Activated CD4-positive, alpha-beta T cell treated with anti-CD3 and anti-CD28 coated beads, Interleukin-2, amount 50 U/mL, for 4 hours (primary cell): ENCODE measurements at places on chromosomes 3 and 15.
A peak's percentile ranks its signal among the peaks of the same experiment; 100 is the strongest.

DNA sequence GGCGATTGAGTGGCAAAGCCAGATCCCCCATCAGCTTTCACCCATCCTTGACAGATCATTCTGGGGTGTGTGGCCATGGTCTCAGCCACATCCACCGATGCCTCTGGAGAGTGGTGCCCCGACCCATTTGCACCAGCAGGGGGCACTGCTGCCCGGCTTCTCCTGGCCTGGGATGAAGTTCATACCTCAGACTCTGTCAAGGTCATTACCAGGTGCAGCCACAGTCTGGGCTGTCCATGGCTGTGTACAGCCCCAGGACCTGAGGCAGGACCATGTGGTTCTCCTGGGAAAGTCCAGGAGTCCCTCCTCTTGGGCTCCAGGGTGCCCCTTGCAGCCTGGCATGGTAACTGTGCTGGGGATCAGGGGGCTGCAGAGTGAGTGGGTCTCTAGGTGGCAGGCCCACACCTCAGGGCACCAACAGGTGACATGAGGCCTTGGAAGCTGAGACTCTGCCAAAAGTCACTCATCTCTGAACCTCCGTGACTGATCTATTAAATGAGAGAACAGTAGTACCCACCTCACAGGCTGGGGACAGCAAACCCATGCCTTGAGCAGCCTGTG, 67.2 kb downstream of the CACNA2D2 start:
- peak; percentile 67 for DNase-seq

DNA sequence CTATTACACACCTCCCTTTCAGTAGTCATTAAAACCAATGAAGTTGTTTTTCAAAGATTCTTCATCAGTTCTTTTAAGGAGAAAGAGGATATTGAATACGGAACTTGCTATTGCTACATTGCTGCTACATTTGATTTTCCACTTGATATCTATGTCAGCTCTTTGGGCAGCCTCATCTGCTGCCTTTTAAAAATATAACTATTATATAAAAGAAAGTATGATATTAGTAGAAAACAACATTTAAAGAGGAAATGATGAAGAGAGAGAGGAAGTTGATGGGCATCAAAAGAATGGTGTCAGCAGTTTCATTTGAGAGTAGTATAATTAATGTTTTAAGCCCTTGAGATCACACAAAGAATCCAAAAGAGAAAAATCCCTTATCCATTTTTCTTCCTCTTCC, 171.4 kb downstream of the NFKBIZ start:
- DNase-seq: no peak

- no peak for DNase-seq
Measured at GRCh38 chr3:160286231-160286630, 61.0 kb downstream of the C3orf80 start.

GRCh38 chr3:163773136-163773535, 1305.2 kb downstream of the SI start:
- no peak for DNase-seq

- no peak for DNase-seq
Measured at GRCh38 chr15:91942720-91943394, 89.3 kb downstream of the SLCO3A1 start.

- no peak for DNase-seq
Measured at GRCh38 chr15:39283531-39283930, 297.3 kb upstream of the THBS1 start.

- DNase-seq: no peak
Measured at GRCh38 chr3:71499227-71499876, 84.2 kb downstream of the FOXP1 start.

DNA sequence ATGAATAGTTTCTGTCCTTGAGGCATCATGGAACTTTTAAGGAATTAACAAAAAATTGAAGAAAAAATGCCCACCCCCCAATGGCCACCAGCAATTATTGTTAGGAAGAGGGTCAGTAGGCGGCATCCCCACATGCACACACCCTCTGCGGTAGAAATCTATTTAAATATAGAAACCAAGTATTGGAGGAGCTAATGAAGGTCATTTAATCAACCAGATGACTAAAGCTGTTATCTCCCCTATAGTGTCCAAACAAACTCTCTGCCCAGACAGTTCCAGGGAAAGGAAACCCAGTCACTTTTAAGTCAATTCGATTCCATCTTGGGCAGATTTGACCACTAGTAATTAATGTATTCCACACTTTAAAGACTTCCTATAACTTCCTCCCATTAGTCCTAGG, 47.1 kb downstream of the DGKG start:
- DNase-seq: no peak

DNA sequence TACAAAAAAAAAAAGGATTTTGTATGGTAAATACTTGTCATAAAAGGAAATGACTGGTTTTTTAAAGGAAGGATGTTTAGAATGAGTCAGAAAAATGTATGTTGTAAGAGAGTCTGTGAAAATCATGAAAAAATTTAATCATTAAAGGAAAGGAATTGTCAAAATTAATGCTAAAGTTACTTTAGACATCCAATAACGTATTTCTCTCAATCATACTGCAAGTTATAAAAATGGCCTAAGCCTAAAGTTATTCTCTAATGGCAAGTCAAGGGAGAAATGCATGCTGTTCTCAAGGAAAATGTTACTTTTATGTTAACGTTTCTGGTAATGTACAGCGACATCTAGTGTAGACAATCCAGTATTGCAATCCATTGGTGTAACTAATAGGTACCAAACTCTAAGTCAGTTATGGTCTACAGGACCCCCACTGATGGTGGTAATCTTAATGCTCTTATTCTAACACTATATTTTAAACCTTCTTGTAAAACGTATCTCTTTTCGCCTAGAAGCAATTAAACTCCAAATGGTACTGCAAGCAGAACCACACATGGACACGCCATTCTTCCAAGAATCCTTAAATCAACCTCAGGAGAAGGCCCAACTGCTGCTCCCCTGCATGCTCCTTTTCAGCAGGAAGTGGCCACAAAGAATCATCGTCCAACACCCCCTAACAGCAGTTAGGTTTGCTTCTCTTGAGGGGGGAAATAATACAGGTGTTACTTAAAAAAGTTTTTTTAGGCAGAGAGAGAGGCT, 35.2 kb downstream of the NCEH1 start:
- no peak for DNase-seq

DNA sequence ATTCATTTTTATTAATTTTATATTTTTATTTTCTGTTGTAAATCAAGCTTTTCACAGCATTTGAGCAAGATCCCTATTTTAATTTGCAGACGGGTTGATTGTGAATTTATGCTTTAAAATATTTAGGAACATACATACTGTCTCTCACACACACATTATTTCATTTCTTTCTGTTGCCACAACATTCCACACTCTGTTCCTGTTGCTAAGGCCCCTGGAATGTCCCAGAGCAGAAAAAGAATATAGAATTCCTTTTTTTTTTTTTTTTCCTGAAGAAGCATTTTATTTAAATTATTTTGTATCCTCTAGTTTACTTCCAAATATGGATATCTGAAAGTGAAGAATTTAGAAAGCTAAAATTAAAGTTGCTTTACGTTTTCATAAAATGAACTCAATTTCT, 36.8 kb upstream of the SCAANT1 start:
- no peak for DNase-seq

GRCh38 chr3:139538733-139539132, 809 bp downstream of the RBP1 start:
- DNase-seq: no peak

DNA sequence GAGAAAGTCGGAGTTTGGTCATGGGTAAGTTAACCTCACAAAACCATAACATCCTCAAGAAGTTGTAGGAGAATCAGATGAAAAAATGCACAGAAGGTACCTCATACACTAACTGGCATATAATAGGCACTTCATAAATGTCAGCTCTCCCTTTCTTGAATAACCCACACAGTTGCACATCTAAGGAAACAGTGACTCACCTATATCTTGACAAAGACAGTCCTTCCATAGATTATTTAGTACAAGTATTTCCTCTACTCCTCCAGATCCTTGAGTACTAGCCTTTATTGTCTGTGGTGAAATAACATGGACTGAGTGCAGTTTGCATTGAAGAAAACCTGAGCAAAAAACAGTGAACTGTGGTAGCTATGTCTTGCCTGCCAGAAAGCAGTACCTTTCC, 46.6 kb downstream of the MAGI1 start:
- DNase-seq: no peak

GRCh38 chr3:127426444-127427153, 138.8 kb upstream of the PRR20G start:
- DNase-seq: no peak

DNA sequence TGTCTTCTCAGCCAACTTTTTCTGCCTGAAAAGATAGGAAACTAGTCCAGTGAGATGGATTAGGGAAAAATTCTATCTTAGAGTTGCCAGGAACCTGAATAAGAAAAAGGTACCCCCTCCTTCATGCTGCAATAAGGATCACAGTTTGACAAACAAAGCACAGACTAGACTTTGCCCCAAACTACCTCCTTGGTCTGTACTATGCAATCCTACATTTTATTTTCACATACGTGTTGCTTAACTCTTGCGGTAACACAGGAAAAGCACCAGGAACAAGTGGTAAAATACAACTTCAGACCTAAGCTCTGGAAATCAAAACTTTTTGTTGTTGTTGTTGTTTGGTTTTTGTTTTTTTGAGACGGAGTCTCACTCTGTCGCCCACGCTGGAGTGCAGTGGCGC, 11.3 kb upstream of the IL12A start:
- DNase-seq: no peak

GRCh38 chr3:151816091-151816604, 2.2 kb downstream of the AADAC start:
- no peak for DNase-seq

DNA sequence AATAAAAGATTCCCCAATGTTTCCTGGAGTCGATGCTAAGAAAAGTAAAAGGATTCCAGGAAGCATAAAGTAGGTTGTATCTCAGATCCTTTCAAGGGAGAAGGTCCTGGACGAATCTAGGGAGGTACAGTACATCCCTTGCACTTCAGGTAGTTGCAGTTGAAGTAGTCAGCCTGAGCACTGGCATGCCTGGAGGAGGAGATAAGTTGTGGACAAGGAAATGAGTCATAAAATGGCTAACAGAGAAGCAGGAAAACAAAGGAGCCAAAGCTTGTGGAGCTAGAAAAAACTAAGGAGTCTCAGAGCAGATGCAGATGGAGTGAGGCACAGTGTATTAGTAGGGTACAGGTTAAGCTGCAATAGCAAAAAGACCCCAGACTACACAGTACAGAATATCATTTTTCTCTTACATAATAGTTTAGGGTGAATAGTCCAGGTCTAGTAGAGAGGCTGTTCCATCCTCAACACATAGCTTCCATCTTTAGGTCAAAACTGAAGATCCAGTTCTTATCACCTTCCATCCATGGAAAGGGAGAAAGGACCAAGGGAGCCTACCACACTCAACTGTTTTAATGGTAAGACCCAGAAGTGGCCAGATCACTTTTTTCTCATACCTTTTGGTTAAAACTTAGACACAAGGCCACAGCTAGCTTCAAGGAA, 41.3 kb downstream of the COL6A5 start:
- no peak for DNase-seq

GRCh38 chr3:15520185-15520584, 1.3 kb downstream of the COLQ start:
- peak; percentile 5 for DNase-seq

- DNase-seq: no peak
Measured at GRCh38 chr15:34644851-34645250, 61.4 kb upstream of the GOLGA8B start.

GRCh38 chr3:161067335-161067734, 37.8 kb downstream of the B3GALNT1 start:
- no peak for DNase-seq

DNA sequence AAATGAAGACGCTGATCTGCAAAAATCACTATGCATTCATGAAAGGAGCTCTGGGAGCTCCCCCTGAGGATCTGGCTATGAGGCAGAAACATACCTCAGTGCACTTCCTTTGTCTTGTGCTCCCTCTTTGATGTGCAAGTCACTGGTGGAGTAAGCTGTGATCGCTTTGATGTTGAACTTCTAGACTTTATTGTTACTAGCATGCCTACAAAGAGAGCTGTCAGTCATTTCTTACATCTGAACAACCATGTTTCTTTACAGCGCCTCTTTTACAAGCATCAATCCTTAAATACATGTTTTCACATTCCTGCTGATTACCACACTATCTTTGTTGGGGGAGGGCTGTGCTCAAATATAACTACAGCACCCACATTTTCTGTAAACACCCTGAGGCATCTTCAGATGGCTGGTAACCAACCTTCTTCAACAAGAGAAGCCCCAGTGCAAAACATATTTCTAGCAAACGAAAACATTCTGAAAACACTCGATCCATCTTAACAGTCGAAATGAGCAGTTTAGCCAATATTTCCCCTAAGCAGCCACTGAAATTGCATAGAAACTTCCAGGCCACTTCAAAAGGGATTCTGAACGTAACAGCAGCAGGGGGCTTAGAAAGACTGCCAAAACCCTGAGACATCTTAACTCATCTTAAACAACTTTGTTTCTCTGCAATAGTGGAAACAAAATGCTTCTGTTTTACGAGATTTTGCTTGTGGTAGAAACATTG, 101.9 kb upstream of the ICE2 start:
- no peak for DNase-seq

DNA sequence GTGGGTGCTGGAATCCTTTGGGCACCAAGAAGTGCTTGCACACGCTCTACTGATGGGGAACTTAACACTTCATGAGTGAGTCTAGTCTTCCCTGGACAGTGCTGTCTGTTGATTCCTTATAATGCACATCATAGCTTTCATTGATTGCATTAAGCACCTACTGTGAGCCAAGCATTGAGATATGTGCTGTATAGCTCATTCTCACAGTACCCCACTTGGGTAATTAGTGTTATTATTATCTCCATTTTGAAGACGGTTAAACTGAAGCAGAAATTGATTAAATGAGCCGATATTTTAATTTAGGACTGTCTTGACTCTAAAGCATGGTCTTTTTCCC, 504 bp upstream of the PDHB start:
- no peak for DNase-seq

DNA sequence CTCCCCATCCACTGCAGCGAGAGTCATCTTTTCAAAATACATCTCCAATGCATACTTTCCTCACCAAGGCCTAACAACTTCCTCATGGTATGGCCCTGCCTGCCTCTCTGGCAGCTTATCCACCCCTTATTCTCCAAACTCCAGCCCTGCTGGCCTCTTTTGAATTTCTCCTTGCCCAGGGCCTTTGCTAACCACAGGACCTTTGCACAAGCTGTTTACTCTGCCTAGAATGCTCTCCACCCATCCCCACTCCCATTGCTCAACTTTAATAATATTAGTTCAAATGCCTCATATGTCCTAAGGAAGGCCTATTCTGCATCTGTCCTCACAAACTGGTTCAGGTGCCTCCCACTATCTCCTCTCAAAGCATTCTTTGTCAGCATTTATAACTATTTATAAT, 230.7 kb downstream of the CADPS start:
- no peak for DNase-seq
